ENCODE measurements at places on chromosomes 3 and 15.

GRCh38 chr15:59438625-59439290 is 772 bp downstream of the FAM81A start:
- DNase-seq, result no peak

- no peak for DNase-seq
Measured at GRCh38 chr3:195123281-195123691, 147.7 kb downstream of the XXYLT1 start.

DNA sequence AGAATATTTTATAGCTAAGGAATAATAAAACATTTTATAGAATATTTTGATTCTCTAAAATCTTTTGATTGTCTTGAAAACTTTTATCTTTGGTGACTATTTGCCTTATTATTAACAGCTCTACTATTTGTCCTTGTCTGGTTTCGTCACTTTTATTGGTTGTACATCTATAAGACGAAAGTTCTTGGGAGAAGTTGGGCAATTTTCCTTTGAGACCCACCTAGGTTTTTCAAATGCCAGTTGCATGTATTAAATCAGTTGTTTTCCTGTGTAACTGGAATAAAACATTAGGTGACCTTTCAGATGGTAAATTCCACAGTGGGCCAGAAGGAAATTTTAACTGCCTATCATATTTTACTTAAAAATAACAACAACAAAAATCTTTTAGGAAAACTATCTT is 1245.7 kb downstream of the SI start:
- no peak for DNase-seq

DNA sequence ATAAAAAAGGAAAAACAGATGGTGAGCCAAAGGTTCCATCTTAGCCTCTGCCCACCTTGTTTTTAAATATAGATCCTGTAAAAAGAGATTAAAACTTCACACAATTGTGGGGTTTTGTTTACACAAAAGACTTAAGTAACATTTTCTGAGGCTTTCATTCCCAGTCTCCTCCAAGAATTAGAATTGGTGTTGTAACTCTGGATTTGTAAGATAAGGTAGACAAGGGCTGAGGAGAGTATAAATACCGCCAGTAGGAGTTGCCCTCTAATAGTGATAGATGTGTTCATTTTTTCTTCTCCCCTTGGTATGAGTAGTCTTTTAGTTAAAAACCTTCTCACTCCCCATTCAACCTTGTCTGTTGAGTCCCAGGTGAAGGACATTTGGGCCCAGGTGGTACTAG is 8.5 kb downstream of the MINDY2 start:
- no peak for DNase-seq

- no peak for DNase-seq
Measured at GRCh38 chr3:28267984-28268849, 26.8 kb downstream of the CMC1 start.

DNA sequence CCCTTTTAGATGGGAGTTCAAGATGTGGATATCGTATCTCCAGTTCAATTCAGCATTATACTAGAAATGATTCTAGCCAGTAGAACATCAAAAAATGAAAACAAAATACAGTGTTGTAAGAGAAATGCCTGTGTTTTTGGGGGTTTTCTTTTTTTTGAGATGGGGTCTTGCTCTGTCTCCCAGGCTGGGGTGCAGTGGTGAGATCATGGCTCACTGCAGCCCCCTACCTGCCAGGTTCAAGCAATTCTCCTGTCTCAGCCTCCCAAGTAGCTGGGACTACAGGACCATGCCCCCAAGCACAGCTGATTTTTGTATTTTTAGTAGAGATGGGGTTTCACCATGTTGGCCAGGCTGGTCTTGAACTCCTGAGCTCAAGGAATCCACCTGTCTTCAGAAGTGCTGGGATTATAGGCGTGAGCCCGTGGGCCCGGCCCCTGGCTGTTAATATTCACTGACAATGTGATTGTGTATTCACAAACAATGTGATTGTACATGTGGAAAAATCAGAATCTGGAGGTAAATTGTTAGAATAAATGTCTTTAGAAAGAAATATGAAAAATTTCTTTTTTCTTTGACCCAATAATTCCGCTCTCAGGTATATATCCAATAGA is 59.0 kb downstream of the ARIH1 start:
- no peak for DNase-seq

DNA sequence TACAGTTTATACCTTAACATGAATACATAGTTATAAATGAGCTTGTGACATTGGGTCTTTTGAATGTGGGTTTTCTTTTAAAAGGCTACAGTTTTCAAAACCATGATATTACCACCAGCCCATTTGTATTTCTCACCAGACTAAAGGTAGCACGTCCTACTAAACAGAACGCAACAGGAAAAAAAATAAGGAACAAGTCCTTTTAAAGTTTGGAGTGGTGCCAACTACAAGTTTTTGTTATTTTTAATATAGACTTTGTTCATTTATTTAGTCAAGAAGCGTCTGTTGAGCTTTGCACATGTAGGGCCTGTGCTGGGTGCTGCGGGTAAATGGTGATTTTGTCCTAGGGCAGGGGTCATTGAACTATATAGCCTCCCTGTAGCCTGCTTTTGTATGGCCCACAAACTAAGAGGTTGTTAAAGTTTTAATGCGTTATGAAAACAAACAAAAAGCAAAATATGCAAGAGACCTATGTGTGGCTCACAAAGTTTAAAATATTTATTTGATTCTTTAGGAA is 164.4 kb downstream of the GHSR start:
- no peak for DNase-seq

GRCh38 chr3:68759526-68760035 is 172.8 kb downstream of the TAFA4 start:
- DNase-seq, result no peak

GRCh38 chr15:99712415-99712814 is 20.8 kb downstream of the LYSMD4 start:
- no peak for DNase-seq

- DNase-seq, result no peak
Measured at GRCh38 chr3:184337399-184337714, at the start of gene FAM131A. TSS of gene FAM131A (plus strand) at chr3:184337600. CDS start at chr3:184337631, 31 bp downstream.

DNA sequence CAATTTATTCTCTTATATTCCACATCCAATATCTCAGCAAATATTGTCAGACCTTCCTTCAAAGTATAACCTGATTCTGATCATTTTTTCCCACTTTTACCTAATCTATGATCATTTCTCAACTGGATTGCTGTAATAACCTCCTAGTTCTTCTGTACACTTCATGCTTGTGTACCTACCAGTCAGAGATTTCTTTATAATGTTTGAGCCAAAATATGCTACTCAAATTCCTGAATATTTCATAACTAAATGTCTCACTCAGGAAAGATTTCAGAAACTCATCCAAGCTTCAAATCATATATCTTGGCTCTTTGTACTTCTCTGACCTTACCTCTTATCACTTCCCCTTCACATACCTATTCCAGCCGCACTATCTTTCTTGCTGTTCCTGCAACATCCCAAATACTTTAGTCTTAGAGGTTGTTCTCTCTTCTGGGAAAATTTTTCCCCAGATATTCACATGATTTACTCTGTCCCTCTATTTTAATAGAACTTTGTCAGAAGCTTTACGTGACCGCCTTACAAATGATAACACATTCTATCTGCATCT is 20.0 kb downstream of the BCHE start:
- DNase-seq, result no peak

GRCh38 chr3:44920081-44920480 is 45.7 kb downstream of the TGM4 start:
- no peak for DNase-seq

DNA sequence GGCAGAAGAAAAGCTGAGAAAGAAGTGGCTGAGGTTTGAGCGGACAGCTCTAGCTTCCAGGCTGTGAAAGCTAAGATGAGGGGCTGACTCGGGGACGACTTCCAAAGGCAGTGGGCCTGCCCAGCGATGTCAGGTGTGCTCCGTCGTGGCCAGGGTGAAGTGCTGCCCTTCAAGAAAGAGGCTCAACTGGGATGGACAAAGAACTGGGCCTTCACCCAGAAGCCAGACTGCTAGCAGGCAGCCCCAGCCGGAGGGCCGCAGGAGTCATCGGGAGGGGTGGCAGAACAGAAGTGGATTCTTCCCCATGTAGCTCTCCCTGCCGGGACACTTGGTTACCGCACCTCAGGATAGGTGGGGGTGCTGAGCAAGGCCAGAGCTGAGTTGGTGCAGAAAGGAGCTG is 13.1 kb upstream of the SEC13 start:
- no peak for DNase-seq

DNA sequence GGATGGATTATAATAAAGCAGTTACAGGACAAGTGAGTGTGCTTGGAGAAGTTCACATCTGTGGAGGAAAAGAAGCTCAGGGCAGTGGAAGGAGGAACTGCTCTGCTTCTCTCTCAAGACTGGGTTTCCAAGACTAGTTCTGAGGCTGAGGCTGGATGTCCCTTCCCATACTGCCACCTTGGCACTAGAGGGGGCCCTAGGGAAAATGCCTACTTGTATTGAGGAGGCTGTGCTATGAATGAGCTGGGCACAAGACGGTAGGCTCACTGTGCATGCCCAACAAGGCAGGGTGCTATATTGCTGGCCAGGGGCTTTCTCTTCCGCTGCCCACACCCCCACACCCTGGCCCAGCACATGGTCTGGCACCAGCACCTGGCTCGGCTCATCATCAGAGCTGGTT is 65.2 kb downstream of the SLCO2A1 start:
- no peak for DNase-seq

DNA sequence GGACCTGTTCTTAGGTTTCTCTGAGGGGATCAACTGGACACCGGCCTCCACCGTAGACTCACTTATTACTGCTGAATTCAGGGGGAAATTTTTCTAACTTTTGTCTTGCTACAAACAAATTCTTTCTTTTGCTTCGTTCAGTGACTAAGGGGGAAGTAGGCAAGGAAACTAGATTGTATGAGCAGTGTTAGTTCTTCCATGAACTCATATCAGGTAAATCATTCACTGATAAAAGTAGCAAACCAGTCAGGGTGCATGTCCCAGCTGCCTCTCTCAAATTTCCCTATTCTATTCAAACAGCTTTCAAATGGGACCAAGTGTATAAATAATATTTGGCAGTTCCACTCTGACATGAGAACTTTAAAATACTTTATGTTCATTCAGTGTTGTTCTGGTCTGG is 7.3 kb upstream of the CCDC13 start:
- no peak for DNase-seq

DNA sequence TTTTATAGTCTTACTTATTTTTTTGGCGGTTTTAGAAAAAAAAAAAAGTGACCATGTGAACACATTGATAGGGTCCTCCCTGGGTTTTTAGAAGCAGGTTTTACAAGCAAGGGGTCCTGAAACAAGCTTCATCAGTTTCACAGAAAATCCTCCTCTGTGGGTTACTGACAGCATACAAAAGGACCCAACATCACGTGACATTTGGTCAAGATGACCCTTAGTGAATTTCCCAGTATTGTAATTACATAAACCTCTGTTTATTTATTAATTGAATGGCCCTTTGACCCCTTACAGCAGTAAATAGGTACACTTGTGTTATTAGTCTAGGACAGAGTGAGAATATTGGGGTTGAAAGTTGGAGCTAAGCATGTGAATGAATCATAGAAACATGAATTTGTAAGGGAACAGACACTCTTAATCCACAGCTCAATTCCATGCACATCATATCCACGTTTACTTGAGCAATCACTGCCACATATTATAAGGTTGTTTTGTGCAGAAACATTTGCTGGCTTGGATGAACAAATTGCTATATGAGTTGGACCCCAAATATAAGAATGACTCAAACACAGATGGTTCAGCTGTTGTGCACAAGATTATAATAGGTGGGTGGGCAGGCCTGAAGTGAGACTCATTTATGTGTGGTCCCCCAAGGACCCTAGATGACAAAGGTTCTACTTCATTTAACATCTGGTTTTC is 137.5 kb downstream of the ZNF385D start:
- no peak for DNase-seq

DNA sequence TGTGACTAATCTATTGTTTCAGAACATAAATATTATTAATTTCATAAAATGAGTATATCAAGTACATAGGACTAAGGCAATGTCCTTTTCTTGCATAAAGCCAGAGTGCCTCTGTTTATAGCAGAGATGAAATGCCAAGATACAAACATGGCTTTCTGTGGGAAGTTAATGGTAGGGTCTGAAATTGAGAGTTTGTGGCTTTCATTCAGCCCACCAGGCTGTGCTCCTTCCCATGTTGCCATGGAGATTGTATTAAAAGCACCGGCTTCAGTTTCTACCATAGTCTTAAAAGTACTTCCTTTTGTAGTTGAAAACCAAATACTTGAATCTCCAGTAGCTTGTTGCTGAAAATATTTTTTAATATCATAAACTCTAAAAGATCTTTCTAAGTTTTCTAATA is 114.0 kb downstream of the LRRC28 start:
- DNase-seq, result no peak

DNA sequence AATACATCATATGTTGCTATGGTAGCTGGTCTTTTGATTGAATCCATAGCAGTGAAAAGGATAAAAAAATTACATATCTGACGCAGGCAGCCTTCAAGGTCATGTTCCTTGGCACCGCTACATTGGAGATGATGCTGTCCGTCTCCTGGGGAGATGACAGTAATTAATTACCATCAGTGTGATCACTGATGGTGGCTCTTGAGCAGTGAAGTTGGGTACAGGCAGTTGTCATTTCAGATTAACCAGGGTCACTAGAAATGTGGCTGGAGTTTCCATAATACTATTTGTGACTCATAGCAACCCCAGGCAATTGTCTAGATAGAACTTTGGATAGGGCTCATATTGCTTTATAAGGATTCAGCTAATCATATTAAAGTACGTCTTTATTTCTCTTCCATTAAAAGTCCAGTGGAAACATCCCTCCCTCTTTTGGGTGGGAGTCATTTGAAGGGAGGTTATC is 136.3 kb downstream of the THSD4 start:
- no peak for DNase-seq

GRCh38 chr3:143269741-143270140 is 150.2 kb downstream of the CHST2 start:
- no peak for DNase-seq
